DMS153 (cell line): ENCODE measurements at places on chromosomes 11 and 22.

GRCh38 chr11:33753304-33753967 lies 17.2 kb upstream of the CD59 start:
- no peak for DNase-seq

- no peak for DNase-seq
Measured at GRCh38 chr11:102722821-102723220, 1.9 kb downstream of the MMP8 start.

DNA sequence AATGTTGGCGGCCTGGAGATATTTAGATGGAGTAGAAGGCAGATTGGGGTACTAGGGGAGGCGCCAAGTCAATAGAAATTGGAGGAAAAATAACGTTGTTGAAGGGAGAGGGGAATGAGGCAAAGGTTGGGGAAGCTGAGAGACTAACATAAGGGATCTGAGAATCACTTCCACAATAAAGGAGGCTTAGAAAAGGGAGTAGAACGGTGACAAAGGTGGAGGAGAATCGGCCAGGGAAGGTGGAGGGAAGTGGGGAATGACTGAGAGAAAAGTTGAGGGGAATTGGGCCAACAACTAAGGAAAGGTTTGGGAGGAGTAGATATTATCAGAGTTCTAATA lies 510 bp downstream of the PPME1 start:
- no peak for DNase-seq

GRCh38 chr11:108405706-108406105 lies 61.6 kb downstream of the C11orf65 start:
- no peak for DNase-seq

DNA sequence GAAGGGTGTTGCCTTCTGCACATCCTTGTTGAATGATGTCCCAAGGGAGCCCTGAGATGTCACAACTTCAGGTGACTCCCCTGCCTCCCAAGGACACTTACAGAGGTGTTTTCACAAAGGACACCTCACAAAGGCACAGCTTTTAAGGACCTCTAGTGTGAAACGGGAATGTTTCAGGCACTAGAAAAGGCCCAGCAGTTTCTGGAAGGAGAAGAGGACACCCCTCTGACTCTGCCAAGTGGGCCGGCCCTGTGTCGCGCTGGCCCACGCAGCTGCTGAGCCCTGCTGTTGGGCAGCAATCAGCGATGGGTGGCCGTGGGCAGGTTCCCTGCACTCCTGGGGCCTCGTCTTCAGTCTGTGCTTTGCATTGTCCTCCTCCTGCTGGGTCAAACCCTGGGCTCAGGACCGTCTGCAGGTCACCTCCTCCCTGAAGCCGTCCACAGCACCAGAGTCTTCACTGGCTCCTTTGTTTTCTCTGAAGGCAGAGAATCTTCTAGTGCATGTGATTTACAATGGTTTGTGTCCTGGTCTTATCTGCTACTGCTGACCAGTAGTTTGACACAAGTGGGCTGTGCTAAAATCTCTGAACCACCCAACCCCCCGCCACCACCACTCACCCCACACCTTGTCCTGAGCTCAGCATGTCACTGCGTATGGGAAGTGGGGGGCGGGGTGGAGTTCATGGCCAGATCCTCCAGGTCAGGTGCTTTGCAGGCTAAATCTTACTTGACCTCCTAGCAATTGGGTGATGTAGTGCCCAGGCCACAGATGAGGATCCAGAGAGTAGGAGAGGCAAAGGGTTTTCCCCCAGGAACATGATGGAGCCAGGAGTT lies 3.2 kb downstream of the LINC01488 start:
- no peak for DNase-seq

DNA sequence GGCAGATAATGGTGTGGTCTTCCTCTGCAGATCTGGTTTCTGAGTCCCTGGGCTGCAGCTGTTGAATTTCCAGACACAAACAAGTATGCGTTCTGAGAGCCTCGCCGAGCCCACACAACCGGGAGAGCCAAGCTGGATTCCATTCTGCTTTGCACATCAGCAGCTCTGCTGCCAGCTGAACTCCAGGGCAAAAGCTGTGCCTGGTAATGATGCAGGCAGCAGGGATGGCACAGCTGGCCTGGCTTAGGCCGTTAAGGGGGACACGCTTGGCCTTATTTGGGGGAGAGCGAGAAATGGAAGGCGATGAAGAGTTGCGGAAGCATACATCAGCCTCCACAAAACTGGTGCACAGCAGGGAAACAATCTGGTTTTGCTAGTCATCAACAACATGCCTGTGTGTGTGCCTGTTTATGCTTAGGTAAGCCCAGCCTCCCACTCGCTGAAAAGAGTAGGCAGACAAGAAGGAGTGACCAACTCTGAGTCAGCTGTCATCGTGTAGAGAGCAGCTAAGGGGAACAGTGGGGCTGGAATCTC lies 25.1 kb downstream of the ADAMTS8 start:
- DNase-seq, result no peak

DNA sequence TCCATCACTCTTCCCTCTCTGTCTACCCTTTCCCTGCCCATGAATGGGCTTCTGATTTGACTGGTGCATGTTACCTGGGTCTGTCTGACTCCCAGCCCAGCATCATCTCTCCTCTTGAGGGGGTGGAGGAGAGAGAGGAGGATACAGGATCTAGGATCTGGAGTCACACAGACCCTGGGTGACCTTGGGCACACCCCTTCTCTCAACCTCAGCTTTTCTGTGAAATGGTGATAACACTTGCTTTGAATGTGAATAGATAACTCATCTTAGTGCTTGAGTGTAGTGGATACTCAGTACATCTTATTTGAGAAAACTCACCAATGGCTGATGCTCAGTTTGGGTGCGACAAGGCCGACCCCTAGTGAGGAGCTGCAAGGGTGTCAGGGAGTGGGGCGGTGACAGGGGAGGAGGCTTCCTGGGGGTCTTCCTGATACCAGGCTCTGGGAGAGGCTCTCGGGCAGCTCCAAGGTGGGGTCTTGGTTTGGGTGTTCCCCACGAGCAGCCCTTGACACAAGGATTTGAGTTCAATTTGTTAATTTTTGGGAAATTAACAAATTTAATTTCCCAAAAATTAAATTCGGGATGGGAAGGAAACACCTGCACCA lies 9.0 kb downstream of the INCENP start:
- DNase-seq, result no peak

GRCh38 chr11:40827116-40827515 lies 632.3 kb downstream of the LRRC4C start:
- DNase-seq, result no peak

DNA sequence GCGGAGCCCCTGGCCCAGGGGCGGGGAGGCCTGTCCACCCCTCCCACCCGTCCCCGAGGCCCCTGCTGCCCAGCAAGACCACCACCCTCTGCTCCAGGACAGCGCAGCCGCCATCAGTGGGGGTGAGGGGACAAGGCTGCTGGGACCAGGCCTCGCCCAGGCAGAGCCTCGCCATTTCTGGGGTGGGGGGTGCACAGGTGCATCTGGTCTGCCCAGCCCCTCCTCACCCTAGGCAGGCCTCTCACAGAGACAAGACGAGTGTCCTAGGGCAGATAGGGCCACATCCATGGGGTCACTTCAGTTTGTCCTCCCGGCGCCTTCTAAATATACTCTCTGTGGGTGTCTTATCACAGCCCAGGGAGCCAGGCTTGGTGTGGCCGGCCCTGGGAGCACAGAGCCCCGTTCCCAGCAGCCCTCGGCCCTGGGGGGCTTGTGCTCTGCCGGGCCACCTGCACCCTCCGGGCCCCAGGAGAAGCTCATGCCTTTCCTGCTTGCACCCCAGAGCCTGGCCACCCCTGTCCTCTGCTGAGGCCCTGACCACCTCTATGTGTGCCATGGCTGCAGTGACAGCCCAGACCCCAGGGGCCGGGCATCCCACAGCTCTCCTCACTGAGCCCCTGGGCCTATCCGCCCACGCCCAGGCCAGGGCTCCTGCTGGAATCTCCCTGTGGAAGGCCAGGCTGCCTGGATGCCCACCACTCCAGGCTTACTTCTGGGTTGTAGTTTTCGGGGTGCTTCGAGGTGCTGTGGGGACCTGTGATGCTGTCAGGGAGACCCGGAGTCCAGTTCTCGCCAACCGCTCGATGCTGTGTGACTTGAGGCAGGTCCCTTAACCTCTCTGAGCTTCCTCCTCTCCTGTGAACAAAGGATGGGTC lies 70.8 kb downstream of the KCNQ1 start:
- DNase-seq, result no peak

DNA sequence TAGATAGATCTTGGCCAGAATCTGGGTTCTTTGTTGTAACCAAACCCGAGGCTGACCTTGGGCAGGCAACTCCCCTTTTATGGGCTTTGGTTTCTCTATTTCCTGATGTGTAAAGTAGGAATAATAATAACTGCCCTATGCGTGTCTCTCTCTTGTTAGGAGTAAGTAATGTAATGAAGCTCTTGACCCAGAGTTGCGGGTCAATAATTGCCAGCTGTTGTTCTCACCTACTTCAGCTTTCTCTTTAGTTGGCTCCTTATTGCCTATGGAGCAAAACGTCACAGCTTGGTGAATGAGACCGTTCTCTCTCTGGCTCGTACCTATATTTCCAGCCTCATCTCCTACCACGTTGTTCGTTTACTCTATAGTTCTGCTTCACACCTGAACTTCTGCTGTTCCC lies 56.6 kb upstream of the KIRREL3 start:
- peak; percentile 41 for DNase-seq

DNA sequence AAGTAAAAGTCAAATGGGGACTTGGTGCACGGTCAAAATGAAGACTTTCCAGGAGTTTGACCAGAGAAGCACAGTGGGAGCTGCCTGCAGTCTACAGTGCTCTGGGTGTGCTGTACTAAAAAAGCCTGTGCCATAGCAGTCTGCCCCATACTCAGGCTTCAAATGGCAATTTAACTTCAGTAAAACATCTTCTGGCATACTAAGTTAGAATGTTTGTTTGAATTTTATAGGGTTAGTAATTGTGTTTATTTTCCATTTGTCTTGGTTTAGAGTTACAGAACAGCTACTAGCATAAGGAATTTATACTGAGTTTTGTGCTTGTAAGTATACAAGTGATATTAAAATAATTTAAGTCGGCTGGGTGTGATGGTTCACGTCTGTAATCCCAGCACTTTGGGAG lies 29.3 kb upstream of the LIPT2 start:
- DNase-seq, result no peak

DNA sequence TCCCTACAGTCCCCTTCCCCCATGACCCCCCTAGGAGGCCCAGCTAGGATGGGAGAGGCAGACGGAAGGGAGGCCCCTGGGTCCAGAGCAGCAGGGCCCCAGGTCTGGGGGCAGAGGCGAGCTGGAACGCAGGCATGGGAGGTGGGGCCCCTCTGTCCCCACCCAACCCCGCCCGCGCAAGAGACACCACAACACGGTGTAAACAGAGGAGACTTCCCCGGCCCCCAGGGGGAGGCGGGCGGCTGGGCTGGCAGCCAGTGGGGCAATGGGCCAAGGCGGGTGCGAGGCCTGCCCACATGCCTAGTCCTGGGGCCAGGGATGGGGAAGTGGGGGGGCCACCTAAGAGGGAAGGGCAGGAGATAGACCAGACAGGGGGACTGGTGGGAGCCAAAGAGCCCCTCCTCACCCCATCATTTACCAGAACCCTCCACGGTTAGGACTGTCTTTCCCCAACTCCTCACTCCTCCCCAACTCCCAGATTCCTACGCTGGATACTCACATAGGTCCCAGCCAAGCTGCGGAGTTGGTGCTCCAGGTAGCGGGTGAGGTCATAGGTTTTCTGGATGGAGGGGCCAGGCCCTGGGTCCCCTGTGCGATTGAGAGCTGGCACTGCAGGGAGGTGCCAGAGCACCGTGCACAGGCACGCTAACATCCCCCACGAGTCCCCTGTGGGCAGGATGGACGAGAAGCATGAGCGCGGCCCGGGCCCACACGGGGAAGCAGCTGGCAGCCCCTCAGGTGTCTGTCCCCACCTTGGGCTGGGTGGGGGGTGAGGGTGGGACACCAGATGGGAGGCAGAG lies 6.2 kb downstream of the CLCF1 start:
- DNase-seq, result no peak

GRCh38 chr11:48170241-48171233 lies 46.1 kb upstream of the OR4B1 start:
- no peak for DNase-seq

GRCh38 chr11:28228196-28228895 lies 120.2 kb downstream of the METTL15 start:
- no peak for DNase-seq

DNA sequence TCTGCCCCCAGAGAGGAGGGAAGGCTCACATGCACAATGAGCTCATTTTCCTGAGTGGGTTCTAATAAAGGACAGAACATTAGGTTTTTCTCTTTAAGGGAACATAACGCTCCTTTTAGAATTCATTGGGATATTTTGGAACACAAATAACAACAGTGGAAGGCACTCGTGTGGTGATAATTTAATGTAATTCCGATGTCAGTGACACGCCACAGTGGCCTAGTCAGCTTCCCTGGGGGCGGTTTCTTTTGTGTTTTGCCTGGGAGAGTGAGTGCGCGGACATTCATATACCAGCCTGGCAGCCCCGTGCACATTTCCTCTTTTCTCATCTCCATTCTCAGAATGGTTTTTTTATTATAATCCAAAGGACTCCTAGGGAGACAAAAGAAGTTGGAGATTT lies 41.1 kb downstream of the SEZ6L start:
- DNase-seq, result no peak

DNA sequence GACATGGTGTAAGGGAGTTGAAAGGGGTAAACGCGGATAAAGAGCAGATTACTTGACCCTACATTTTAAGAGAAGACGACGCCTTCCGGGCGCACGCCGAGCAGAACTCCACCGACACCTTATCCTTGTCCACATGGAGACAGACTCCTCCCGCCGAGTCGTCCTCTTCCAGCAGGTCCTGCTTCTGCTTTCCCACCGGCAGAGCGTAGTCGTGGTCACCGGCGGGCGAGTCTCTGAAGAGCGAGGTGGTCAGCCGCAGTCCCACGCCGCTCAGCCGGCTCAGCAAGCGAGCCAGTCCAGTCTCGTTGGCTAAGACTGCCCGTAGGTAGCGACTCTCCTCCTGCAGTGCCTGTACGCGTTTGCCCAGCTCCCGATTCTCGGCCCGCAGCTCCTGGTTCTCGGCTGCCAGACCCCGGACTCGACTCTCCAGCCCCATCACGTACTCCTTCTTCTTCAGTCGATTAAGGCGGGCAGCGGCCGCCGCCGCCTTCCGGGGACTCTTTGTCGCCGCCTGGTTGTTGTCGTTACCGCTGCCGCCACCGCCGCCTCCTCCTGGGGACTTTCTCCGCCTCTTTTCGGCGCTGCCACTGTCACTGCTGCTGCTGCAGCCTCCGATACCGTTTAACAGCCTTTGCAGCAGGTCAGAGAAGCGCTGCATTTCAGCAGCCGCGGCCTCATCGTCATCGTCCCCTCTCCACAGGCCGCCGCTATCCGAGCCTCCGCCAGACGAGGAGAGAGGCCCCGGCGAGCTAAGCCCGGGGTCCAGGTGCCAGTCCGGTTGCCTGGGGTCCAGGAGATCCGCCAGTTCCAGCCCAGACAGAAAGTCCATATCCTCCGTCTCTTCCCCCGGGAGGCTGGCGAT lies 945 bp downstream of the CREBZF start:
- DNase-seq, result peak; percentile 46

- peak; percentile 10 for DNase-seq
Measured at GRCh38 chr11:111770581-111771134, 4.5 kb upstream of the PPP2R1B start.
